ENCODE measurements at places on chromosomes 16 and 17.

GRCh38 chr17:5220074-5220473 is 14.6 kb downstream of the SCIMP start:
- DNase-seq = no peak

DNA sequence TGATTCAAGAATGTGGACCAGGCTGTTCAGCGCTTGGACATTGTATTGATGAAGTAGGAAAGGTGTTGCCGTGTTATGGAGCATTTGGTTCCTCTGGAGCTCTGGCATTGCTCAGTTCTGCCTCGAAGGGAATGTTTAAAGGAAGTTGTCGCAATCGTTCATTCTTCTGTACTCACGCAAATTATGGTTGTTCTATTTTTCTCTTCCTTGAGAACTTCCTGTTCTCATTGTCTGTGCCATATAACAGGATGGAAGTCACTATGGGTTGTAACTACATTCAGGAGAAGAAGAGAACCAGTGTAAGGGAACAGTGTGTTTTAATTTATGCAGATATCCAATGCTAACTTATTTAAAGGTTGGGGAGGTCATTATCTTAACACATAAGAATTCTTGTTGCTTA is 13.0 kb downstream of the PCTP start:
- no peak for DNase-seq

GRCh38 chr17:50147841-50148225 is 2.6 kb downstream of the PPP1R9B start:
- no peak for DNase-seq

DNA sequence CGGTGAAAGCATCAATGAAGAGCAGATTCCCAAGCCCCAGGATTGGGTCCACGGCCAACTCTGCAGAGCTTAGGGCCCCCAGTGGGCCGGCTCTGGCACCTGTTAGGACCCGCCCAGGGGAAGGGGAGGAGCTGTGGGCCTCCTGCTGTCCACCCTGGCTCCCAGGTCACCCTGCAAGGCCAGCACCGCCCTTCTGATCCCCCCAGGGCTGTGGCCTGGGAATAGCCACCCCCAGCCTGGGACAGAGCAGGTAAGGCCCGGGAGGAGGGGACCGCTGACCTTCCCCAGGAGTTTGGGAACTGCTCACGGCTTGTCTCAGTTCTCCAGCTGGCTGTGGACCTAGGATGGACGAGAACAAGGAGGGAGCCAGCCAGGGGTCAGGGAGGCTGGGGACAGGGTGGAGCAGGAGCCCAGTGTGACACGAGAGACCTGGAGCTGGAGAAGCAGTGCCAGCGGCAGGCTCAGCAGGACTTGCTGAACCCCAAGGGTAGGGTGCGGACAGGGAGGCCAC is 39.3 kb upstream of the SLC38A10 start:
- no peak for DNase-seq

GRCh38 chr17:17926840-17927449 is 45.3 kb downstream of the TOM1L2 start:
- no peak for DNase-seq

DNA sequence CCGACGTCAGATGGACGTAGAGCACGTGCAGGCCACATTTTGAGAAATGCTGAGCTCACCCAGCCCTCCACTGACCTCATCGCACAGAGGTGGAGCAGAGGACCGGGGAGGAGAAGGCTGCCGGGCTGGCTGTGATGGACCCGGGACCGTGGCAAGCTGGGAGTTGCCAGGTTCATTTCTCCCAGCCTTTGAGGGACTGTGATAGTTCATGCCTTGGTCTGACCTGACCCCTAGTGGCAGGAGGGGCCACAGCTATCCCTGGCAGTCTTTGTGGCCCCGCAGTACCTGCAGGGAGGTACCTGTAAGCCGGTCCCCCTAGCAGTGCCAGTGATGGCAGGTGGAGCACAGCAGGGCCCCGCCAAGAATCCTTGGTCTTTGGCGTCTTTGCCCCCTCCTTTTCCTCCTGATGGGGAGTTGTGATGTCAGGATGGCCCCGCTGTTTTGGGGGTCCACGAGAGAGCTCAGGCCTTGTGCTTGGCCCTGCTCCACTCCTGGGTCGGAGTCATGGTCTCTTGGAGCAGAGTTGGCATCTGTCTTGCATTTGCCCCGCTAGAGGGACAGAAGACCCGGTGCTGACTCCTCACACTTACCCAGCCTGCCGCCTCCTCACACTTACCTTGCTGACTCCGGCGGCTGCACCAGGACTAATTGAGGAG is 50.4 kb downstream of the OR1D5 start:
- no peak for DNase-seq

DNA sequence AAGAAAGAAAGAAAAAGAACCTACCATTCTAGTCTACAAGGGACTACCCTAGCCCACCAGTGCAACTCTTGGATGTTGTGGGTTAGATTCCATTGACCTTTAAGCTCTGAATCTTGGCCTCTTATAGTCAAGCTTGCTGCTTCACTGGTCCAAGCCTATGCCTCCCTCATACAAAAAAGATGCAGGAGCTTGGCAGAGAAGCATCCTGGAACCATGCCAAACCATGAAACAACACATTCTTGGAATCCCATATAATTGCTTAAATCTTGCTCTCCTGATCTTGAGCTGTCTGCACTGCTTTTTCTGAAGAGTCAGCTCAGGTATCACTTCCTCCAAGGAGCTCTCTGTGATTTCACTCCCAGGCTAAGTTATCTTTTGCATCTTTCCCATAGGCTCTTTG is 117.9 kb upstream of the GPR139 start:
- no peak for DNase-seq

- no peak for DNase-seq
Measured at GRCh38 chr17:34991606-34992005, 11.3 kb downstream of the LIG3 start.

DNA sequence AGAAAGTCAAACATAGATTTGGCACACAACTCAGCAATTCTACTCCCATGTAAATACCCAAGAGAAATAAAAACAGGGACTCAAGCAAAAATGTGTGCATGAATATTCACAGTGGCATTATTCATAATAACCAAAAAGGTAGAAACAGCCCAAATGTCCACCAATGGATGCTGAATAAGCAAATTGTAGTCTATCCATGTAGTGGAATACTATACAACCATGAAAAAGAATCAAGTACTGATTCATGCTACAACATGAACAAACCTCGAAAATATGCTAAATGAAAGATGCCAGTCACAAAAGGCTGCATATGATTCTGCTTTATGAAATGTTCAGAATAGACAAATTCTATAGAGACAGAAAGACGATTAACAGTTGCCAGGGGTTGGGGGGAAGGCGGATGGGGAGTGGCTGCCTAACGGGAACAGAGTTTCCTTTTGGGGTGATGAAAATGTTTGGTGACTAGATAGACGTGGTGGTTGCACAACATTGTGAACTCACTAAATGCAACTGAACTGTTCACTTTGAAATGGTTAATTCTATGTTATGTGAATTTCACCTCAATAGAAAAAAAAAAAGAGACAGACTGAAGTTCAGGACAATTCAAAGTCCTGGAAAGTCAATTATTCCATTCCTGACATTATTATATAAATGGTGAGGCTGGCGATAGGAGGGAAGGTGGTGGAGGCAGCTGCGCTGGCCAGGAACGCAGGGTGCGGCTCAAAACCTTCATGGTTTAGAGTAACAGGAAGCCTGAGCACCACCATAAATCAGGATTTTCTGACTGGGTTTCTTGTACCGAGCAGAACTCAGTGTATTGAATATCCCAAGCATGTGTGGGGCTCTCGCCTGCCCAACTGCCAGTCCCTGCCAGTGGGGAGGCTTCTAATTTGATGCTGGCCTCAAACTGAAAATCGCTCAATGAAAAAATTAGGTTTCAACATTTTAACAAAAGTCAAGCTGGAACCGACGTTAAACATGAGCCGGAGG is 300.9 kb downstream of the C16orf95 start:
- no peak for DNase-seq

- DNase-seq = no peak
Measured at GRCh38 chr16:88391144-88391850, 8.5 kb downstream of the ZNF469 start.

- DNase-seq = no peak
Measured at GRCh38 chr17:76880971-76881370, 12.8 kb downstream of the MGAT5B start.

GRCh38 chr16:85534536-85535351 is 78.4 kb upstream of the GSE1 start:
- DNase-seq = no peak
